ENCODE measurements at places on chromosomes 12 and 14.

DNA sequence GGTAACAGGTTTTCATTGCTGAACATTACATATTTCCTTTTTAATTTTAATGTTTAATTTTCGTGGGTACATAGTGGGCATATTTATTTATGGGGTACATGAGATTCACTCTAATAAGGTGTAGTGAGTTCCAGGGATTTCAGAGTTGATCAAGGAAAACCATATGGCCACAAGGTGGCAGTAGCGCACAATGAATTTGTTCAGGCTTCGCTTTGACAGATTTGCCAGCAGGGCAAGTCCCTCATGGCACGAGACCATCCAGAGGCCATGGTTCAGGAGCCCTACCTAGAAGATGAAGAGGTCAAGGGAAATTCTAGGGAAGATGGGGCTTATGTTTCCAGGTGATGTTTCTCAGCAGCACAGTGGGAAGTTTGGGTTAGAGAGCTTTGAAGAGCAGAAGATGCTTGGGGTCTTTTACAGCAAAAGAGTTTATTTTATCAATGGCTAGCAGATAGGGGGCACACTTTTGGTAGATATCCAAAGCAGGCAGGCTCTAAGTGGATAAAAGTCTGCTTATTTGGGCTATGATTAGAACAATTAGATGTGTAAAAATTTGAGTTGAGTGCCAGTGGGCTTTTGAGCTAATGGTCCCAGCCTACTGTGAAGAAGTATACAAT, 1004.4 kb downstream of the AACS start:
- DNase-seq: peak; percentile 10
- H3K4me3 ChIP-seq: no peak overlapping the region
- no peaks in the 10 kb centered on the region for H3K36me3 ChIP-seq
- no peaks in the 10 kb centered on the region for H3K4me1 ChIP-seq
- H3K27me3 ChIP-seq: no peaks in the 10 kb centered on the region

- H3K4me3 ChIP-seq: peak overlapping the region; percentile 73
- peaks cover 26% of the 10 kb centered on the region for H3K4me1 ChIP-seq
- H3K27me3 ChIP-seq: peaks cover 39% of the 10 kb centered on the region
Measured at GRCh38 chr12:49089821-49090773, 4.5 kb downstream of the DHH start.

DNA sequence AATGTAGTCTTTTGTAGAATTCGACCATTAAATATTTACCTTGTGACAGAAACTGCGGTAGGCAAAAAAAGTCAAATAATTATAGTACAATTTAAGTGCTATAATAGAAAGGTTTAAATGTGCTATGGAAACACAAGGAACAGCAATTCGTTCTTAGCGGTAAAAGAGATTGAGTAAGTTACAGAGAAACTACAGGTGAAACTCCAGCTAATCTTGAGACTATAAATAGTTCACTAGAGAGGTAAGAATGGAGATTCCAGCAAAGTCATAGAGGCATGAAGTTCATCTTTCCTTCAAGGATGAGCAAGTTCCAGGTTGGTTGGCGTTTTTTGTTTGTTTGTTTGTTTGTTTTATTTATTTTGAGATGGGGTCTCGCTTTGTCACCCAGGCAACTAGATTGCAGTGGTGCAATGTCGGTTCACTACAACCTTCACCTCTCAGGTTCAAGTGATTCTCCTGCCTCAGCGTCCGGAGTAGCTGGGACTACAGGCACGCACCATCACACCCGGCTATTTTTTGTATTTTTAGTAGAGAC, 878 bp upstream of the R3HDM2 start:
- H3K27ac ChIP-seq: peak overlapping the region; percentile 100
- H3K27me3 ChIP-seq: no peaks in the 10 kb centered on the region
- peaks cover 30% of the 10 kb centered on the region for H3K36me3 ChIP-seq
- H3K4me1 ChIP-seq: peaks cover 23% of the 10 kb centered on the region
- H3K4me3 ChIP-seq: peak overlapping the region; percentile 96
- DNase-seq: no peak

GRCh38 chr12:76032043-76032981, 736 bp upstream of the PHLDA1 start:
- H3K27ac ChIP-seq: peak overlapping the region; percentile 98
- H3K36me3 ChIP-seq: peaks cover 34% of the 10 kb centered on the region
- peaks cover 28% of the 10 kb centered on the region for H3K4me1 ChIP-seq
- peak; percentile 39 for DNase-seq

- DNase-seq: no peak
- peak overlapping the region; percentile 84 for H3K27ac ChIP-seq
- H3K4me1 ChIP-seq: peaks cover 24% of the 10 kb centered on the region
- peak overlapping the region; percentile 94 for H3K4me3 ChIP-seq
Measured at GRCh38 chr14:72894323-72894622, 372 bp upstream of the DPF3 start.

DNA sequence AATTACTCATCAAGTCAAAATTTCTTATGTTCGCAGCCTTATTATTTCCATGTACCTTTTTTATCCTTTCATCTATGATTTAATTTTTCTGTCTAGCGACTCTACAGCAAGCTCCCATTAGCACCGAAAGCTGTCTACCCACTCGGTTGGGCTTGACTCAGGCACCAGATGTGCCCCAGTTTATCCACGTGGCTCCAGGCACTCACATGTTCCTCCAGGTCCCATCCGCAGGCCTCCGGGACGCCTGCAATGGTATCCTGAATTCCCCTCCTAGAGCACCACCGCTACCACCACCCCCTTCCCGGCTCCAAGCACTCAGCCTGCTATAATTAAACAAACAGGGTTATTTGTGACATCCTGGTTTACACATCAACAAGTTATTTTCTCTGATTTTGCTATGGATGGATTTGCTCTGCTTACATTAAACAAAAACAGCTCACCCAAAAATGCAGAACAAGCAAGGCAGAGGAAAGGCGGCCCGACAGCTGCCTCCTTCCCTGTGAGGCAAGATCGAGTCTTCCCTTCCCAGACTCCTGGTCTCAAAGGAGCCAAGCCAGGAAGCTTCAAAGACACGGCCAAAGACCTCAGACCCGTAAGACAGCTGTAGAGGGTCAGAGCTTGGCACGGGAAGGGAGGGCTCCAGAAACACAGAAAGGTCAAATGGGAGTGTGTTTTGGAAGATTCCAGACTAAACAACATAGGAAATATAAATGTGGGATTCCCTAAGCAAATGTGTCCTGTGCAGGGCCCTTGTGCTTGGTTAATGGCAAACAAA, 253.8 kb downstream of the TTC8 start:
- H3K36me3 ChIP-seq: no peaks in the 10 kb centered on the region
- DNase-seq: no peak
- peaks cover 41% of the 10 kb centered on the region for H3K27me3 ChIP-seq
- no peaks in the 10 kb centered on the region for H3K4me1 ChIP-seq
- no peak overlapping the region for H3K4me3 ChIP-seq

DNA sequence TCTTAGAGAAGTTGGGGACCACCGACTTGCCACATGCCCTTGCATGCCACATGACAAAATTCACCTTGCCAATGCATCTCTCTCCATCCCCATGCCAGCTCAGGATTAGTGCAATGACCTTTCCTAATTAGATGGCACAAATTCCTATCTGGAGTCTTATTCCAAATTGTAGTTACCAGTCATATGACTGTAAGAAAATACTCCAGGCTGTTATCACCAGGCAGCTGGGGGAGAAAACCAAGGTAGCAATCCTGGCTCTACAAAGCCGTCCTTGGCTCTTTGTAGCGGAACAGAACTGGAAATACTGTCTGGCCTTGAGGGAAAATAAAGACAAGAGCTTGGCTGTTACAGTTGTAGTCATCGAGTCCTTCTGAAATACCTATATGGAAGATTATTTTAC, 208.5 kb upstream of the DIO2 start:
- no peaks in the 10 kb centered on the region for H3K4me1 ChIP-seq
- no peak overlapping the region for H3K4me3 ChIP-seq
- H3K27me3 ChIP-seq: no peaks in the 10 kb centered on the region
- DNase-seq: no peak
- H3K36me3 ChIP-seq: no peaks in the 10 kb centered on the region
- no peak overlapping the region for H3K27ac ChIP-seq

DNA sequence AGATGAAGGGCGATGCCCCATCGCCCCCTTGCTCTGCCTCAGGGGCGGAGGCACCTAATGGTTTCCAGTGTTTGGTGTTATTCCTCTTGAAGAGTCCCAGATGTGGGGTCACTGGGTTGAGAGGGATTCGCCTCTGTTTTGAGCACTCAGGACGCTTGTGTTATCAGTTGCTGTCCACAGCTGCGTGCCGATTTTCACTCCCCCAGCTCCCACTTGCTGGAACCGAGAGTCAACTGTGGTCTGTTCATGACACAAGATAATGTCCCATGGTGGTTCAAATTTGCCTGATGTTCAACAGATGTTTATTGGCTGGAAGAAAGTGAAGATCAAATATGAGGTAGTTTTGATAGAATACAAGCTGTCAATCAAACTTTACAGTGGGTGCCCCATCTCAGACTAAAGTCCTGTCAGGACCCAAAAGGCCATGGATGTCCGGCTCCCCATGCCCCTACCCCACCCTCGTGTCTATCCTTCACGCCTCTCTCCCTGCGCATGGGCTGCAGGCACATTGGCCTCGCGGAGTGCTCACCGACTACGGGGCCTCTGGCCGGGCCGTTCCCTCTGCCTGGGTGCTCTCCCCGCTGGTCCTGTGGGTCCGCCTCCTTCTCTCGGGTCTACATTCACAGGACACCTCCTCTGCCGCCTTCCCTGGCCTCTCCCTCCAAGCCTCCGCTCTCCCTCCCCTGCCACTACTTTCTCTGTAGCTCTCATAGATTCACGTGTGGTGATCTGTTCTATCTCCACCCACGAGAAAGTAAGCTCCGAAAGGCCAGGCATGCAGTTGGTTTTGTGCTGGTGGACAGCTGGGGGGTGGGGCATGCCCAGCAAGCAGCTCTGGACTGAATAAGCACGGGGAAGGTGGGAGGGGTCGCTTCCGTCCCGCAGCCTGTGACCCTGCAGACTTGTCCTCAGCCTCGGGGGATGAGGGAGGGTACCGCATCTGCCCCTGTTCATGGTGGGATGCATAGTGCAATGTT, 6.8 kb upstream of the TRAF3 start:
- no peaks in the 10 kb centered on the region for H3K36me3 ChIP-seq
- H3K4me3 ChIP-seq: no peak overlapping the region
- H3K27me3 ChIP-seq: peaks cover 5% of the 10 kb centered on the region
- H3K27ac ChIP-seq: no peak overlapping the region
- H3K4me1 ChIP-seq: peaks cover 8% of the 10 kb centered on the region

DNA sequence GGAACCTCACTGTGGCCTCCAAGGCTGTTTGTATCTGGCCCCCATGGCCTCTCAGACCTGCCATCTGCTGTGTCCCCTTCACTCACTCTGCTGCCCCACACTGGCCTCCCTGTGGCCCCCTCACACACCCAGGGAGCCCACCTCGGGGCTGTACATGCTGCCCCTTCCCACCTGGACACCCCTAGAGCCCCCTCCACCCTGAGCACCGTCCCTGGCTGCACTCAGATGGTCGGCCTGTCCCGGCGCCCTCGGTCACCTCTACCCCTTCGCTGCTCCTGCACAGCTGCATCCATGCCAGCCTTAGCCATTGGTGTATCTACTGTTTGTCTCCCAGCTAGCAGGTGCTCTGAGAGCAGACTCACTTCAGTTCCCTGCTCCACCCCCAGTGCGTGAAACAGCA, 144.4 kb downstream of the RIMBP2 start:
- peaks cover 8% of the 10 kb centered on the region for H3K27me3 ChIP-seq
- H3K27ac ChIP-seq: no peak overlapping the region
- no peak for DNase-seq
- H3K4me3 ChIP-seq: no peak overlapping the region

- no peak overlapping the region for H3K27ac ChIP-seq
- no peak for DNase-seq
- no peak overlapping the region for H3K4me3 ChIP-seq
Measured at GRCh38 chr14:53144244-53144643, 8.9 kb downstream of the DDHD1 start.

- peak; percentile 57 for DNase-seq
- peaks cover 37% of the 10 kb centered on the region for H3K36me3 ChIP-seq
- H3K4me3 ChIP-seq: peak overlapping the region; percentile 97
- no peaks in the 10 kb centered on the region for H3K27me3 ChIP-seq
- H3K4me1 ChIP-seq: peaks cover 25% of the 10 kb centered on the region
Measured at GRCh38 chr12:76030341-76031080, 1.1 kb downstream of the PHLDA1 start.

DNA sequence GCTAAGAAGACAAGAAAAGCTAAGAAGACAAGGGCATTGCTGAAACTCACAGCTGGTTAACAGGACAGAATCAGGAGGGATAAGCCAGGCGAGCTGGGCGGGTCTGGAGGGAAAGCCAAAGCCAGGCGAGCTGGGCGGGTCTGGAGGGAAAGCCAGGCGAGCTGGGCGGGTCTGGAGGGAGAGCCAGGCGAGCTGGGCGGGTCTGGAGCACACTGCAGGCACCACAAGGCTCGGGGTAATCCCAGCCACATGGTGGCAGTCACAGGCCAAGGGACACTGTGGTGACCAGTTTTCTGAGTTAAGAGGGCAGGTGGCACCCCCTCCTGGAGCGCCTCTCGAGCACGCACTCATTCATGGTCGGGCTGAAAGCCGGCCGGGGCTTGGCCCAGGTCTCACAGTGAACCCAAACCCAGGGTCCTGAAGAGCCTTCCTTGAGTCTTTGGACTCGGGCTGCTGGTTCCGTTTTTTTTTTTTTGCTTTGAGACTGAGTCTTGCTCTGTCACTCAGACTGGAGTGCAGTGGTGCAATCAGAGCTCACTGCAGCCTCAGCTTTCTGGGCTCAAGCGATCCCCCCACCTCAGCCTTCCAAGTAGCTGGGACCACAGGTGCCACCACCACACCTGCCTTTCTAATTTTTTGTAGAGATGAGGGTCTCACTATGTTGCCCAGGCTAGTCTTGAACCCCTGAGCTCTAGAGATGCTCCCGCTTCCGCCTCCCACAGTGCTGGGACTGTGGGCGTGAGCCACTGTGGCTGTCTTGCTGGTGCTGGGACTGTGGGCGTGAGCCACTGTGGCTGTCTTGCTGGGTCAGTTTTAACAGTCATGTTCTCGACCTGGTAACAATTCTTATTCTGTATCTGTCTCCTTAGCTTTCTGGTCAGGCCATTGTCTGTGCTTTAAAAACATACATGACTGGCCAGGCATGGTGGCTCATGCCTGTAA, 40.2 kb downstream of the HSP90AA1 start:
- peaks cover 83% of the 10 kb centered on the region for H3K36me3 ChIP-seq
- DNase-seq: peak; percentile 11
- peak overlapping the region; percentile 69 for H3K27ac ChIP-seq
- H3K4me1 ChIP-seq: no peaks in the 10 kb centered on the region
- H3K27me3 ChIP-seq: no peaks in the 10 kb centered on the region

DNA sequence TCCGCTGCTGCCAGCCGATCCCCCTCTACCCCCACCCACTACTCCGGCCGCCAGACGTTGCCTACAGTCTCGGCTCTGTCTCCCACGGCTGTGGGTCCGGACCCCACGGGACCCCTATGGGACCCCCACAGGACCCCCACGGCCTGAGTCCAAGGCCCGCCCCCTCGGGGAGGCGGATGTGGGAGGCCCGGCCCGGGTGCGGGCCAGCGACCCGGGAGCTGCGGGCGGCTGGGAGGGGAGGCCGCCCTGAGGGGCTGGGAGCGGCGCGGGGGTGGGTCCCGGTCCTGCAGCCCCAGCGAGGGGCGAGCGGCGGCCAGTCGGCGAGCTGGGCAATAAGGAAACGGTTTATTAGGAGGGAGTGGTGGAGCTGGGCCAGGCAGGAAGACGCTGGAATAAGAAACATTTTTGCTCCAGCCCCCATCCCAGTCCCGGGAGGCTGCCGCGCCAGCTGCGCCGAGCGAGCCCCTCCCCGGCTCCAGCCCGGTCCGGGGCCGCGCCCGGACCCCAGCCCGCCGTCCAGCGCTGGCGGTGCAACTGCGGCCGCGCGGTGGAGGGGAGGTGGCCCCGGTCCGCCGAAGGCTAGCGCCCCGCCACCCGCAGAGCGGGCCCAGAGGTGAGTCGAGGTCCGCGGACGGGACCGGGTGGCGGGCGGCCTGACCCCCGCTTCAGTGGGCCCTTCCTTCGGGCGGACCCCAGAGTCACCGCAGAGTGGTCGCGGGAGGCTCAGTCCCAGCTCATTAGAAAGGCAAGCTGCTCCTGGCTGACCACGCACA, at the start of gene ACVRL1:
ACVRL1 (plus strand) TSS at position 422 of the 773 bp plus-strand sequence. CDS start 4,971 bp downstream, outside the sequence.
- DNase-seq: no peak
- peaks cover 23% of the 10 kb centered on the region for H3K27me3 ChIP-seq
- H3K36me3 ChIP-seq: peaks cover 8% of the 10 kb centered on the region
- H3K4me1 ChIP-seq: no peaks in the 10 kb centered on the region

Measured in effector memory CD8-positive, alpha-beta T cell (primary cell).